Stimulated activated CD8-positive, alpha-beta memory T cell treated with anti-CD3 and anti-CD28 coated beads, Interleukin-15, amount 100 ng/mL, for 24 hours (primary cell): ENCODE measurements at places on chromosomes 11 and 22.

- no peak for DNase-seq
Measured at GRCh38 chr11:128394431-128395089, 192.8 kb downstream of the ETS1 start.

DNA sequence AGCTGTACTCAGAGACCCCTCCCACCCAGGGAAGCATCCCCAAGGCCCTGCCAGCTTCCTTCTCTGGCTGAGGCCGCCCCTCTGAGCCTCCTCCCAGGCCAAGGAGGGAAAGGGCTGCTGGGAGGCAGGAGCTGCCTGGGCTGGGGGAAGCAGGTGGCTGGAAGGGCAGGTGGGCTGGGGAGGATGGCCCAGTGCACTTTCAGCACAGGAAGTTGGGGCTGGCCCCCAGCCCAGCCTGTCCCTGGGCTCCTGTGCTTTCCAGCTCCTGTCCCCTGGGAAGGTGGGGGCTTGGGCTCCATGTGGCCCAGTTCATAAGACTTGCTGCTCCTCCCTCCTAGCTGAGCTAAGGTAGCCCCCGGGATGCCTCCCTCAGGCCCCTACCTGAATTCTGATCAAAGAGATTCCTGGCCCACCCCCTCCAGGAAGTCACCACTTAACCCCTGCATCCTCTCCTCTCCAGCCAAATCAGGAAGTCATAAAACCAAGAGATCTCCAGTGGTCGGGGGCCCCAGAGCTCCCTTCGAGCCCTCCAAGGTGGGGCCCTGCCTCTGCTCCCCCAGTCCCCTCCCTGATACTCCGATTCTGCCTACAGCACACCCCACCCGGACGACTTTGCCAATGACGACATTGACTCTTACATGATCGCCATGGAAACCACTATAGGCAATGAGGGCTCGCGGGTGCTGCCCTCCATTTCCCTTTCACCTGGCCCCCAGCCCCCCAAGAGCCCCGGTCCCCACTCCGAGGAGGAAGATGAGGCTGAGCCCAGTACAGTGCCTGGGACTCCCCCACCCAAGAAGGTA is 4.9 kb downstream of the PPP1CA start:
- no peak for DNase-seq

GRCh38 chr22:46750863-46751443 is 11.5 kb upstream of the TBC1D22A start:
- DNase-seq: no peak

DNA sequence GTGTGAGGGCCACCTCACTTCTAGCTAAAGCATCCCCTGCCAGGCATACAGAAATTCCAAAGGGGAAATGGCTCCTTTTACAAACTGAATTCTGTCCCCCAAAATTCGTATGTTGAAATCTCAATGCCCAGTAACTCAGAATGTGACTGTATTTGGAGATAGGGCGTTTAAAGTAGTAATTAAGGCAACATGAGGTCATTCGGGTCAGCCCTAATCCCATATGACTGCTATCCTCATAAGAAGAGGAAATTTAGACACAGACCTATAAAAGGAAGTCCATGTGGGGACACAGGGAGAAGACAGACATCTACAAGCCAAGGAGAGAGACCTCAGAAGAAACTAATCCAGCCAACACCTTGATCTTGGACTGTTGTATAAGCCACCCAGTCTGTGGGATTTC is 119.1 kb downstream of the CHST1 start:
- DNase-seq: no peak

DNA sequence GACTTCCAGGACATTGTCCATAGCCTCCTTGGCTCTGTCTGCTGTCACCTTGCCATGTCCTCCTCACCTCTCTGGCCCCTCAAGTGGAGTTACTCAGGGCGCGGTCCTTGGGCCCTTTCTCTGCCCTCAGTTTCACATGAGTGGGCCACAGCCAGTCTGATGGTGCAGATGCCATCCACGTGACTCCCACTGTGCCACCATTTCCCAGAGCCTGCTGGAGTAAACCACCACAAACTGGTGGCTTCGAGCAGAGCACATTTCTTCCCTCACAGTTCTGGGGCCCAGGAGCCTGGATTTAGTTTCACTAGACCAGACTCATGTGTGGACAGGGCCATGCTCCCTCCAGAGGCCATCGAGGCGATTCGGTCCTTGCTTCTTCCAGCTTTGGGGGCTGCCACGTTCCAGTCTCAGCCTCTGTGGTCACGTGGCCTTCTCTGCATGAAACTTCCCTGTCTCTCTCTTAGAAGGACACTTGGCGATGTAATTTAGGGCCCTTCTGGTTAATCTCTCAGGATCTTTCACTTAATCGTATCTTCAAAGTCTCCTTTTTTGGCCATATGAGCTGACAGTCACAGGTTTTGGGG is 14.6 kb downstream of the SMARCB1 start:
- no peak for DNase-seq

DNA sequence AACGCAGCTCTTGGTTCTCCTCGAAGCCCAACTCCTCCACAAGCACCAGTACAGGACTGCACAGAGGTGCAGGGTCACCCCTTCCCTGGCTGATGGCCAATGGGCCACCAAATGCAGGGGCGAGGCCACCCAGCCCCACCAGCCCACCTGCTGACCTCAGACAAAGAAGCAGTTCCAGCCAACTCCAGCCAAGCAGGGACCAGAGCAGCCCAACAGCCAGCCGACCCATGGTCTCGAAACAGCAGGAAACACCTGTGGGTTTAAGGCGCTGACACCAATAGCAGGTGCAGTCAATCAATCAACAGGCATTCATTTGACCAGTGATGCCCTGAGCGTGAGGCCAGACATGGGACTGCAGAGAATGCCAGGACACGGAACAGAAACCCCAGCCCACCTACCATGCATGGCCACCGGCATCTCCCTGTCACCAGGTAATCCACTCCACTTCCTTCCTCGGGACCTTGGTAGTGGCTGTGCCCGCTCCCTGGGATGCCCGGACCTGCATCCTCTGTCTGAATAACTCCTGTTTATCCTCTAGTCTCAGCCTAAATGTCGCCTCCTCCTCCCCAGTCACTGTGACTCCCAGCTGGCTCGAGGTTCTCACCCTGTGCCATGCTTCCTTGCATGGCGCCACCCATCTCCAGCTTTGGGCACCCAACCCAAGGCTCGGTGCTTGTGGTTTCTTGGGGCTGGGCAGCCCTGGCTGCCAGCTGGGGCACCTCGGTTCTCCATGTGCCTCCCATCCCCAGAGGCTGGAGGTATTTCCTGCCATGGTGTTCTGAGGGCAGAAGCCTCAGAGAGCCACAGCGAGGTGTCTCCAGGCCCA is 1475.4 kb downstream of the BRD1 start:
- DNase-seq: no peak

GRCh38 chr22:19387038-19387437 is 44.5 kb downstream of the HIRA start:
- no peak for DNase-seq
